ENCODE measurements at places on chromosomes 16 and 17. TPM values are rescaled to one million over a fixed set of nuclear protein-coding genes. Genes with fewer than 3 reads are reported as not detected.

DNA sequence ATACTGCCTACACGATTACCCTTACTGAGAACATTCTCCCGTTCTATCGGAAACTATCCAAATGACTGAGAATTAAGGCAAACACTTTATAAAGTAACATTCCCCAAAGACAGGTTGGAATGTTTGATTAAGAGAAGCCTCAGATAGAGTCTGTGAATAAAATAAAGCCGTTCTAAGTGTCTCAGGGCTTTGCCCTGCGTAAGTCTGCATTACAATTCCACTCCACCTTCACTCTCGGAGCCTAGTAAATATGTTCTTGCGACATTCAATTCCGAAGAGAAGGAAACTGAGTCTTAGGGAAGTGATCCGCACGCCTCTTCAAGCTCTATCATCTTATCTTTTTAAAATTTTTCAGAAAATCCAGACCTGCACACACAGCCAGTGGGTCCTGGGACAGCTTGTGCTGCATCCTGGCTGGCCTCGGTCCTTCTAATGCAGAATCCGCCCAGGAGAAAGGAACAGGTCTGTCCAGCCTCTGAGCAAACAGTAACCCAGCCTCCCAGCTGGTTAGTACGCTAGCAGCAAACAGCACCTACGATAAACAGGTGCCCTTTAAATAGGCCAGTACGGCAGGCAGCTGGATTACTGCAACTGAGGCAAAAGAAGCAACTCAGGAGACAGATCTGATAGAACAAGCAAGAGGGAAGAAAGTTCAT lies 254.1 kb upstream of the IRX3 start:
- no peak for DNase-seq

- DNase-seq = no peak
Observed at GRCh38 chr16:82044585-82044911, 9.5 kb downstream of the HSD17B2 start.

APOBR gene
- total RNA-seq = 20.9 TPM

DNA sequence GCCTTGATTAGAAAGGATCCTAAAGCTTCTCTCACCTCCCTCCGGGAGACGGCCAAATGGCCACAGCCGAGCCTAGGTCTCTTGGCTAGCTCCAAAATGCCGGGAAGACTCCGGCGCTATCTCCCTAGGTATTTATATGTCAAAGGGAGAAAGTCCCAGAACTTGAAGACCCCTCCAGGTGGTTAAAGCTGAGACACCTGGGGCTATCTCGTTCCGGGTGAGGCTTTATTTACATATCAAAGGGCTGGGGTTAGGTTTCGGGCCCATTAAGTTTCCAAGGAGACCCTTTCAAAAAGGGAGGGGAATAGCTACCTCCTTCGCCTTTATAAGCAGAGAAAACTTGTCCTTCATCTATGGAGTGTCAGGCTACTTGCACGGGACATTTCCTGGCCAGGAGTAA lies 70.9 kb upstream of the KIFC3 start:
- no peak for DNase-seq

DNA sequence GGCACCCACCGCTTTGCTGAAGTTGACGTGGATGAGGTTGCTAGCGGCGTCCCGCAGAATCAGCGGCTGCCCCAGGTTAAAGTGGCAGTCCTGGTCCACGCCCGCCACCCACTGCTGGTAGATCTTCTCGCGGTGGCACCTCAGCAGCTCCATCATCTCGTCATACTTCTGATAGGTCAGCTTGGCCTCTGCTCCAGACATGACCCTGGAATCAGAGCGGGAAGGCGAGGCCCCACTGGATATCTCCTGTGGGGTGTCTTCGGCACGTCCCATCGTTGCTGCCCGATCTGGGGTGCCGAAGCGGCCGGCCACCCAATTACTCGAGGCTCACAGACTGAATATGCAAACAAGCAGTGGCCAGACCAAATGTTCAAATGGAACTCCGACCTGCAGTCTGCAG lies 16.5 kb downstream of the DNAH17 start:
- DNase-seq = no peak

SCO1 gene
- 24.5 TPM for total RNA-seq

- DNase-seq = no peak
Observed at GRCh38 chr17:55210292-55210691, 54.5 kb upstream of the HLF start.

DNA sequence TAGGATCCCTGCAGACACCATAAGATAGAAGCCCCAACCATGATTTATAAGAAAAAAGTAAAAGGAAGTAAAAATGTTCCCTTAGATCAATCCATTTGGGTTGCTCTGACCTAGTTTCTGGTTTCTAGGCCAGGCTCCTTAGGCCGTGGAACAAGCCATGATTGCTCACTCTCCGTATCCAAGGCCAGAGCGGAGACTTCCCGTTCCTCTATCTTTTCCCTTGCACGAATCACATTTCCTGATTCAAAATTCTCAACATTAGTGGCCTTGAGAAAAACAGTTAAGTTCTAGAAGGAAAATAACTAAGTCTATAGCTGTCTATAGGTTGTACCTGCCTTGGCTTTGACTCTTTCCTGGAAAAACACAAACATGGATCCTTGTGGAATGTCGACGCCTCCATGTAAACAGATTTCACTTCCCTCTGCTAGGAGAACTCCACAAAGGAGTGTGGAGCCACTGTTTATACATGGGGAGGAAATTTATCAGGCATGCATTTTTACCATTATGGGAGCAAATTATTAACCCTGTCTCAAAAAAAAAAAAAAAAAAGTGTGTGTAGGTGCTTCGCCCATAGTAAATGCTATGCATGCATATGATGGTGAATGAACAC lies 149.6 kb downstream of the ZFHX3 start:
- DNase-seq = no peak

All from activated CD4-positive, alpha-beta memory T cell treated with anti-CD3 and anti-CD28 coated beads, Interleukin-2, amount 10 ng/mL, durations not matched to agents 7 days and 5 days (primary cell).